ENCODE measurements at places on chromosomes 11 and 22.

DNA sequence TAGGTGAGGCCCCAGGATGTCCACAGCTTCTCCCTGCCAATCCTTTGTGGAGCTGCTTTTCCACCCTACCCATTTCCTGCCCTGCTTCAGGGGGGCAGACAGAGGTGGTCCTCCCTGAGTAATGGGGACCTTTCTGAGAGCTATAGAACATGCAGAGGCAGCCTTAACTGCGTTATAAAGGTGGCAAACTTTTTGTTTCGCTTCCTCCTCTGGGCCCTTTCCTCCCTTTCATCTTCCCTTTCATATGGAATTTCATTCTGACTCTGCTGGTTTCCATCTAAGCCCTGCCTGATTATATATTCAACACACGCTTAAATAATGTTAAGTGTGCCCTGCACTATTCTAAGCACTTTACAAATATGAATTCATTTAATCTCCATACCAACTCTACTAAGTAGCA is 169.3 kb upstream of the E2F8 start:
- DNase-seq = no peak

- DNase-seq = no peak
Observed at GRCh38 chr11:123173040-123173855, 21.8 kb downstream of the CLMP start.

- DNase-seq = peak; percentile 43
Observed at GRCh38 chr11:44324749-44325525, 15.0 kb upstream of the ALX4 start.

DNA sequence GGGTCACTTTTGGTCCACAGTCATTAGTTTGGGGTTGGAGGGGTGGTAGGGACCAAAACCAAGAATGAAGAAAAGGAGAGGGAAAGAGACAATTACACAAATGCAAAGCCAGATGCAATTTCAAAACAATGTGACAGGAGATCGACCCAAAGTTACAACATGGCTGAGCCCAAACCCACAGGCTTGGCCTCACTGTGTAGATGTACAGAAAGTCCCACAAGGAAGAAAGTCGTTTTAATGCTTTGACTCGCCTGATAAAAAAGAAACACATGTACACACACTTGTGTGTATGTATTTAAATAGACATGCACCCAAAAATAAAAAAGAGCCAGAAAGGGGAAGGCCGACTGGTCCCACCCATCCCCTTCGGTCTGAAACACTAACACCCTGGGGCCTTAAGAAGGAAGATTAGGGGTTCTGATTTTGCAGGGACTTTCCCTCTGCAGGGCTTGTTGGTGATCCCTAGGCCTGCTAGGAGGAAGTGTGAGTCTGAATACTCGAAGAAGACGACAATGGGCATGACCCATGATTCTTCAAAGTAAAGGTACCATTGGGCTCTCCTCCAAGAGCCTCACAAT is 104.1 kb downstream of the ETS1 start:
- DNase-seq = no peak

DNA sequence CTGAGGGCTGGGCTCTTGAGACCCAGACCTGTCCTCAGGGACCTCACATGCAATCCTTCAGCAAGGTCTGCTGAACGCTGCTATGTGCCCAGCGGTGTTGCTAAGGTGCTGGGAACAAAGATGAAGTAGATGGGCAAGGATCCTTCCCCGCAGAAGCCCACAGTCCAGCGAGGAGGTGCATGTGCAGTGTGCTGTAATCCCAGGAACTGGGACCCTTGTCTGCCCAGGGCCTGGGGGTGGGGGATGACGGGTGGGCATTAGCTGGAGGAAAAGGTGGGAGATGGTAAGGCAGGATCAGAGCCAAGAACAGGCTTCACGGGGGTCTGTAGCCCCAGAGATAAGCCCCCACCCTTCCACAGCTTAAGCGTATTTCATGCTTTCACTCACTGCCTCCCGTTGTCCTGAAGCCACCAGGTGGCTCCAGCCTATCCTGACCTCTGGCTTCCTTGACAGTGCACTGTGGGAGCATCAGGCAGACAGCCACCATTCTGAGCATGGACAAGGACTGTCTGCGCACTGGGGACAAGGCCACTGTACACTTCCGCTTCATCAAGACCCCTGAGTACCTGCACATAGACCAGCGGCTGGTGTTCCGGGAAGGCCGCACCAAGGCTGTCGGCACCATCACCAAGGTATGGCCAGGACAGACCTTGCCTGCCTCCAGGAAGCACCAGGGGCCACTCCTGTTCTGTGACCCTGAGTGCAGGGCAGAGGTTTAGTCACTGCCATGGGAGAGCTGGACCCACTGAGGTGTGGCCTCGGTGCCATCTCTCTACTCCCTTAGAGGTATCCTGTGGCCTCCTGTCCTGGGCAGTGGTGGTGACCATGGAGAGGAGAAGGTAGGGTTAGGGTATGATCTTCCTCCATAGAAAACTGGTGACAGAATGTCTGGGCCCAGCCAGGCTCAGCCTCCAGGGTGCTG is 22.0 kb downstream of the GTPBP1 start:
- no peak for DNase-seq

DNA sequence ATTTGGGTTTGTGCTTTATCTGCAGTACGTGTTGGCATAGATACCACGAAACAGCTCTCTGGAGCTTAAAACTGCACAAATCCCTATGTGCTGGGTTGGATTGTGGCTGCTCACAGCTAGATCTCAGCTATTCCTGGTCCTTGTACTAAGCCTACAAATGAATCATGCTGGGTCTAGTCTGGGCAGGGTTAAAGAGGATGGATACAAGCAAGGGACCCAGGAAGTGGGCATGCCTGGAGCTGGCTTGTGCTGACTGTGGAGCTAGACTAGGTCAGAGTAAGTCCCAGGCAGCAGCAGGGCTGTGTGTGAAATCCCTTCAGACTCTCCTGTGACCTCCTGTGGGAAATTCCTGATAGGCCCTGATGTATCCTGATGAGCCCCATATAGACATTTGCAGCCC is 3.9 kb upstream of the E2F8 start:
- no peak for DNase-seq

DNA sequence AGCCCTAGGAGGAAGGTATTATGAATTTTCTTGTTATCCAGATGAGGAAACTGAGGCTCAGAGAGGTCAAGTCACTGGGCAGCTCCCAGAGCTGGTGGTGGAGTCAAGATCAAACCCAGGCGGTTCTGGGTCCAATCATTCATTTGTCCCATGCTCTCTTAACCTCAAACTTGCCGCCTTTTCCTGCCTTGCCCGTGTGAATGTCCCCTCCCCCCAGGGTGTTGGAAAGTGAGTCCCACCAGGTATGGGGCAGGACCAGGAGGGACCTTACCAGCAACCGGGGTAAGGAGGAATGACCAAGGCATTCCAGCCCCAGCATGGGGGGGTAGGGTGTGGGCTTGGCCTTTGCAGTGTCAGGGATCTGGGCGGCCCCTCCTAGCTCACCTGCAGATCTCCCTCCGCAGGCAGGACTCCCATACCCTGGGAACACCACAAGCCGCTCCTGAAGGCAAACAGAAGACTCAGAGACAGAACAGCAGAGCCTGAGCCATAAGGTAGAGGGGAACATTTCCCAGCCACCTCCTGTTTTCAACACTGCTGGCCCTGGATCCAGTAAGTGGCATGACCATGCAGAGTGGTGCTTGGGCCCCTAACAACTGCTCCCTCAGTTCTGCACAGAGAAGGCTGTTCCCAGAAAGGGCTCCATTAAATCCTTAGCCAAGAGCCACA is 41.2 kb upstream of the SYT7 start:
- DNase-seq = no peak

DNA sequence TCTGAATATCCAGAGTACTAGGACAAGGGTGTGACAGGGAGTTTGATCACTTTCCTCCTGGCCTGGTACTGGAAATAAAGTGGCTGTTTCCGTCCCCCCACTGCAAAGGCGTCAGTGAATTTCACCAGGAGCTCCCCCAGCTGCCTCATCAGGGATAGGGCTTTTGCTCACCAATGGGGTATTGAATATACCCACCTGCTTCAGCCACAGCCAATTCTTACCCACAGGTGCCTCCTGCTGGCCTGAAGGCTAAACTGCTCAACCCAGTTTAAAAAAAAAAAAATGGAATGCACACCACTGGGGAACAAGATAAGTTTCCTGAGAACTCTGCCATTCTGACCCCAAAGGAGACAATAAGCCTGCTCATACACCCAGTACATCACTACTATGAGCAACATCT is 65.3 kb upstream of the MS4A8 start:
- DNase-seq = no peak

- DNase-seq = no peak
Observed at GRCh38 chr22:32534252-32535235, 59.9 kb downstream of the FBXO7 start.

DNA sequence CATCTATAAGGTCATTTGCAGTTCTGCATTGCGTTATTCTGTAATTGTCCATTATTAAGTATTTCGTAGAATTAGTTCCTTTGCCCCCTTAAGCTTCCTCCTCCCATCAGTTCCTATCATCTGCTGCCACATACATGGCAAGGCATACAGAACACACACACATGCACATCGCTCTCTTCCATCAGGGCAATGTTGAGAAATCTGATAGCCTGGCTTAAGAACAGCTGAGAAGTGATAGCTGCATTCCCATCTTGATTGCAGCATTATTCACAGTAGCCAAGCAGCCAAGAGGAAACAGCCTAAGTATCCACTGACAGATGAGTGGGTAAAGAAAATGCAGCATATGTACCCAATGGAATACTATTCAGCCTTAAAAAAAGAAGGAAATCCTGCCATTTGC is 186.8 kb upstream of the CADM1 start:
- no peak for DNase-seq

- DNase-seq = no peak
Observed at GRCh38 chr11:125871391-125872137, 15.9 kb upstream of the HYLS1 start.

GRCh38 chr11:62012451-62012831 is 45.0 kb upstream of the FTH1 start:
- DNase-seq = no peak

- no peak for DNase-seq
Observed at GRCh38 chr11:58060939-58061672, 30.4 kb downstream of the OR6Q1 start.

- no peak for DNase-seq
Observed at GRCh38 chr11:10076458-10077141, 217.4 kb downstream of the SBF2 start.

- DNase-seq = no peak
Observed at GRCh38 chr11:60872124-60872960, 5.0 kb downstream of the ZP1 start.

GRCh38 chr11:119980431-119980830 is 157.5 kb downstream of the TRIM29 start:
- no peak for DNase-seq
